NB4 (cell line): ENCODE measurements at places on chromosomes 6 and 20.
A peak's percentile ranks its signal among the peaks of the same experiment; 100 is the strongest.

- no peak for DNase-seq
Observed at GRCh38 chr6:135810486-135810885, 41.0 kb upstream of the PDE7B start.

DNA sequence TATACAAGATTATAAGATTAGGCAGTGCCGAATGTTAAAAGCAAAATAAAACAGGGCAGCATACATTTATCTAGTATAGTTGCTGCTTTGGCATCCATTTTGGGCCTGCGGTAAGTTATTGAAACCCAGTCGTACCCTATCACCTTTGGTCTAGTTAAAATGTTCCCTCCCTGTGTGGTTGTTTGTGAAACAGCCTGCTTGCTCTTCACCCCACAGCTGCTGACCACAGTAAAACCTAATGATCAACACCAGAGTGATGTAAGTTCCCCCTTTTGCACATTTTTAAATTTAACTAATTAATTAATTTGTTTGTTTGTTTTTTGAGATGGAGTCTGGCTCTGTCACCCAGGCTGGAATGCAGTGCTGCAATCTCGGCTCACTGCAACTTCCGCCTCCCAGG lies 50.3 kb upstream of the TXNDC5 start:
- peak; percentile 58 for DNase-seq

- no peak for DNase-seq
Observed at GRCh38 chr6:152201120-152201519, 393.6 kb downstream of the ESR1 start.

- peak; percentile 35 for DNase-seq
Observed at GRCh38 chr20:8271727-8272126, 139.7 kb downstream of the PLCB1 start.

DNA sequence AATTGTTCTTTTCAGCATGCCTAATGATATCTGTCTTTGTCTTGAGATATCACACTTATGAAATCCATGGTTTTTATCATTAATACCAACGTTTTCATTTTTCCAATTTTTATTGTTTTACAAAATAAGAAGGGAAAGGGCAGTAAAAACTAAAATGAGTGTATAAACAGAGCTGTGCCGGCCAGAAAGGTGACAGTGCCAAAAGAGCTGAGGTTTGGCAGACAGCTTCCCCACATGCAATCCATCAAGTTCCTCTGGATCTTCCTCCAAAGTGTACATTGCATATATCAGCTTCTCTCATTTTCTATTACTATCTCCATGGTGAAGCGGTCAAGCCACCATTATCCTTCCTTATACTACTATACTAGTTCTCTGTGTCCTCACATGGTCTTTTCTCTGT lies 10.1 kb upstream of the TMEM244 start:
- no peak for DNase-seq

- DNase-seq = no peak
Observed at GRCh38 chr6:29376003-29376402, 912 bp upstream of the OR12D3 start.

GRCh38 chr20:60065741-60066437 lies 107.7 kb downstream of the CDH26 start:
- DNase-seq = no peak
